Activated CD4-positive, alpha-beta T cell treated with anti-CD3 and anti-CD28 coated beads for 24 hours (primary cell): ENCODE measurements at places on chromosomes 5 and 9.

- DNase-seq, result no peak
Measured at GRCh38 chr9:12778389-12778788, 3.6 kb downstream of the LURAP1L start.

DNA sequence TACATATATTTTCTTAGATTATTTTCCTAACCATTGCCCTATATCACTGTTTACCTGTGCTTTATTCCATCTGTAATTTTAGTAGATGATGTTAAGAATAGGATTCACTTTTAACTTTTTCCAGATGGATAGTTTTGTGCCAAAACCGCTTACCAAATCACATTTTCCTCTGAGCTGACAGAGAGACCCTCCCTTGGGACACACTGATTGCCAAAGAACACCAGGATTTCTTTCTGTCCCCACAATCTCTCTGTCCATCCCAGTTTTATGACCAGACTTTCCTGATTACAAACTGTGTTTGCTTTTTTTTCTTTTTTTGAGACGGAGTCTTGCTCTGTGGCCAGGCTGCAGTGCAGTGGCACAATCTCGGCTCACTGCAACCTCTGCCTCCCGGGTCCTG, 81.3 kb upstream of the SPATA31C2 start:
- DNase-seq, result no peak

DNA sequence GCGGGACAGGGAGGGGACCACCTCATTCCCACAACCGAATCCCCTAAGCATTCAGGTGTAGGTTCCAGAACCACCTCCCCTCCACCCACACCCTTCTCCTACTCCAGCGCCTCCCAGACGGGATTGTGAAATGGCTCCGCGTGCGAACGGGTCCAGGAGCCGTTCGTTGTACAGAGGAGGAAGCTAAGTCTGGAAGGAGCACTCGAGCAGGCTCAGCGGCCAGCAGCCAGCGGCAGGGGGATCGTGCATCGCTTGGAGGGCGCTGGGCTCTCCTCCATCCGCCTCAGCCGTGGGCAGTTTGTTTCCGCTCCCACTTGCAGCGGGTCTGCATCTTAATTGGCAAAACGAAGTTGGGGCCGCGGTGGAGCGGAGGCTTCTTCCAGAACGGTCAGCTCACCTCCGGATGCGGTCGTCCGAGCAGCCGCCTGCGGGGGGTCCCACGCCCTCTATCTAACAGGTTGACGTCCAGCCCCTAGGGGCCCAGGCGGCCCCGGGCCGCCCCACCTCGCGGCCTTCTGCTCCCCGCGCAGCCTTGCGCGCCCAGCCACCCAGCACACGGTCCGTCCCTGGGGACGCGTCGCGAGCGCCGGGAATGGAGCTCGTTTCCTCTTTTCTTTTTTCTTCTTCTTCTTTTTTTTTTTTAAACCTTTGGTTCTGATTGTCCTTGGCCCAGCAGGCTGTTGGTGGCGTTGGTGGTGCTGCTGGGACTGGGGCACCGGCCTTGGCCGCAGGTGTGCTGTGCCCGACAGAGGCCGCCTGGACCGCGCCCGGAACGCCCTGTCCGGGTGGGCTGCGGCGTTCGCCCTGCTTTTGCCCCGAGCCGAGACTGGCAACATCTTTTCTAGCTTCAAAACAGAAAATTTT, 3.9 kb upstream of the BARX1 start:
- DNase-seq, result no peak

DNA sequence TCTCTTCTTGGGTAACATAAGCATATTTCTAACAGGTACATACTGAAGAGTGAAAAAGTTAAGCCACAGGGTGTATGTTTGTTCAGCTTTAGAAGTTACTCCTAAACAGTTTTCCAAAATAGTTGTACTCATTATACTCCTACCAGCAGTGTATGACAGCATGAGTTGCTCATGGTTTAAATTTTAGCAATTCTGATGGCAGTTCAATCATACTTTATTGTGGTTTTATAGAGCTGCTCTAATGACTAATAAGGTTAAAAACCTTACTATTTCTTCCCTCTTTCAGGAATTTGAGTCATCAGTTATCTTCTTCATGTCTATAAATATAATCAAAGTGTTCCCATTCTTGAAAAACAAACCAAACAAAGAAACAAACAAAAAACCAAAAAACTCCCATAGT, 81.5 kb downstream of the CAAP1 start:
- no peak for DNase-seq

DNA sequence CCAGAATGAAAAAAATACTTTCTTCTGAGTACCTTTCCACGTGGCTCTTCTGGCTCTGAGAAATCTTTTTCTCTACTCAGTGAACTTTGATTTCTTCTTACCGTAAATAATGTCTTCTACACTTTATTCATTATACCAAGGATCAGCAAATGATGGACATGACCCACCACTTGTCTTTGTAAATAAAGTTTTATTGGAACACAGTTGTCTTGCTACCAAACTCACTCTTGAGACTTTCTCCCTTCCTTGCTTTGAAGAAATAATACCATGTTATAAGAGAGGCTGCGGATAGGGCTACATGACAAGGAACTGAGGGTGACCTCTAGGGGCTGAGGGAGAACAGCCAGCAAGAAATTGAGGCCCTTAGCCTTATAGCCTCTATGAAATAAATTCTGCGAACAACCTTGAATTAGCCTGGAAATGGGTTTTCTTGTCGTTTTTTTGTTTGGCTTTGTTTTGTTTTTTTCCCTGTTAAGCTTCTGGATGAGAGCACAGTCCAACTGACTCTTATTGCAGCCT, 212.5 kb downstream of the COMMD10 start:
- DNase-seq, result no peak

GRCh38 chr9:6078382-6079105, 63.1 kb upstream of the RANBP6 start:
- no peak for DNase-seq

GRCh38 chr9:29212397-29213387, 1639.4 kb upstream of the C9orf72 start:
- no peak for DNase-seq

GRCh38 chr5:62597314-62597713, 18.7 kb downstream of the LRRC70 start:
- DNase-seq, result no peak

DNA sequence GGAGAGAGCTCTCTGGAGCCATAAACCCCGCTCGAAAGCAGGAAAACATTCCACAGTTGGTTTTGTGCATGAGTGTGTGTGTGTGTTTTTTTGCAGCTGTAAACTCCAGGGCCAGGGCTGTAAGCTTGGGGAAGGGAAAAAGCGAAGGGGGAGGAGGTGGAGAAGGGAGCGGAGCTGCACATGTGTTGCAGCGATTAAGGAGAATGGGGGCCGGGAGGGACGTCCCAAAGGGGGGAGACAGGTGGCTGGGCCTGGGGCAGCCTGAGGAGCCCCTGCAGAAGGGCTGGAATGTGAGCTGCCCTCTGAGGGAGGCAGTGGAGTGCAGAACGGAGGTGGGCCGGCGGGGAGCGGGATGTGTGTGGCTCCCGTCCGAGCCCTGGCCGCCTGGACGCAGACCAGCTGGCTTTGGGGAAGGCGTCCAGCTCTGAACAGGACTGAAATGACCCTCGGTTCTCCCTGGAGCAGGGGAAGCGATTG, 2.7 kb upstream of the MYMK start:
- no peak for DNase-seq

DNA sequence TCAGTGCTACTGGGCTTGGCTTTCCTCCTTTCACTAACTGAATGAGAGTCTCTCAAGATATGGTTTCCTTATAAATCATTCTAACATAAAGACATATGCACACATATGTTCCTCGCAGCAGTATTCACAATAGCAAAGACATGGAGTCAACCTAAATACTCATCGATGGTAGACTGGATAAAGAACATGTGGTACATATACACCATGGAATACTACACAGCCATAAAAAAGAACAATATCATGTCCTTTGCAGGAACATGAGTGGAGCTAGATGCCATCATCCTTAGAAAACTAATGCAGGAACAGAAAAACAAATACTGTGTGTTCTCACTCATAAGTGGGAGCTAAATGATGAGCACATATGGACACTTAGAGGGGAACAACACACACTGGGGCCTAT, 32.5 kb upstream of the HMHB1 start:
- no peak for DNase-seq

DNA sequence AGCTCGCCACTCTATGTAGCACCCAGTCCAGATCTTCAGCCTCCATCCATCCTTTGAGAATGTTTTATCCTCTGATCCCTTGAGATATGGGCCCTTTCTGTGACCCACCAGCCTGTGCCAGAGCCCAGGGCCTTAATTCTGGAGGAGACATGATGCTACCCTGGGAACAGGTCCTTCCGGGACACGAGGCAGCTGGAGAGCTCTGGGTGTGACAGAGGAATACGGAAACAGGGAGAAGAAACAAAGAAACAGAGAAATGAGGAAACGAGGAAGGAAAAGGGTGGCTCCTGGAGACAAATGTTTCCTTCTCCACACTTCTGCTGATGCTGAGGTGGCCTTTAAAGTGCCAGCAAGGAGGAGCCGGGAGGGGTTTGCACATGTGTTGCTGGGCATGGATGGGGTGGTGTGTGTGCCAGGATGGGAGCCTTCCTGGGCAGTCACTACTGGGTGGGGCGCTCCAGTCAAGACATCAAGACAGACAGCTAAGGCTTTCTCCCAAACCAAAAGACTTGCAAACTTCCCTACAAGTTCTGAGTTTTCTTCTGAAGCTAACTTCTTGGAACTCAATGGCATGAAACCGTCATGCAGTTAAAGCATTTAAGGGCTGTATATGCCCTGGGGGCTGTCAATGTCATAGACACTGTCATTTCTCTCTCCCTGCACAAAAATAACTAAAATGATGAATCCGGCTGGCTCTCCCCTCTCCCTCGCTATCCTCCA, 22.8 kb upstream of the MARCHF6 start:
- DNase-seq, result no peak

- no peak for DNase-seq
Measured at GRCh38 chr5:35820735-35821134, 36.0 kb upstream of the IL7R start.

DNA sequence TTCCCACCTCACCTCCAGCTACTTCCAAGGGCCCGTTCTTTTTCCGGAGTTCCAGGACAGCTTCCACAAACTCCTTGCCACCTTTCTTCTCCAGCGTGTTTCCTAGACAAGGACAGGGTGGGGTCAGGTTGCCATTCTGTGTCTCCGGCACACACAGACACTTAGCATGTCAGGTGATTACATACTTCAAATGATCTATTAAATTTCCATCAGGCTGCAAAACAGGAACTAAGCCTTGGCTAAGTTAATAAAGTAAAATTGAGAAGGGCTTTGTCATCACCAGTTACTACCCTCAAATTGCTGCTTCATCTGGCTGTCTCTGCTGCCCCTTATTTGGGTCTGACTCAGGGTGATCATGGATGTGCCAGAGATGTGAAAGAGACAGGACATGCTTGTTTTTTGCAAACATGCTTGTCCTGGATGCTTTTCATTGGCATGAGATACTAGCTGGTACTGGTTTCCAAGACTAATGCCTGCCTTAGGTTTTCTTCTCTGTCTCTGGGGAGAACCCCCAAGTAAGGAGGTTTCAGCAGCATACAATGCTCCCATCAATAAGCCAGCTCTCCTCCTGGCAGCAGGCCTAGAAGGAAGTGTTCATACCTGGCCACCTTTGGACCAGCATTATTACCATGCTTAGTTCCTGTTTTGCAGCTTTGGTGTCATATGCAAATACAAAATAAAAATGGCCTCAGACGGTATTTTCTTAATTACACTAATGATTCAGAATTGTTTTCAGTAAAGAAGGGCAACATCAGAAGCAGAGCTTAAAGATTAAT, 52.9 kb downstream of the MACROH2A1 start:
- DNase-seq, result no peak

- DNase-seq, result no peak
Measured at GRCh38 chr5:145350513-145350912, 484.6 kb downstream of the PRELID2 start.

DNA sequence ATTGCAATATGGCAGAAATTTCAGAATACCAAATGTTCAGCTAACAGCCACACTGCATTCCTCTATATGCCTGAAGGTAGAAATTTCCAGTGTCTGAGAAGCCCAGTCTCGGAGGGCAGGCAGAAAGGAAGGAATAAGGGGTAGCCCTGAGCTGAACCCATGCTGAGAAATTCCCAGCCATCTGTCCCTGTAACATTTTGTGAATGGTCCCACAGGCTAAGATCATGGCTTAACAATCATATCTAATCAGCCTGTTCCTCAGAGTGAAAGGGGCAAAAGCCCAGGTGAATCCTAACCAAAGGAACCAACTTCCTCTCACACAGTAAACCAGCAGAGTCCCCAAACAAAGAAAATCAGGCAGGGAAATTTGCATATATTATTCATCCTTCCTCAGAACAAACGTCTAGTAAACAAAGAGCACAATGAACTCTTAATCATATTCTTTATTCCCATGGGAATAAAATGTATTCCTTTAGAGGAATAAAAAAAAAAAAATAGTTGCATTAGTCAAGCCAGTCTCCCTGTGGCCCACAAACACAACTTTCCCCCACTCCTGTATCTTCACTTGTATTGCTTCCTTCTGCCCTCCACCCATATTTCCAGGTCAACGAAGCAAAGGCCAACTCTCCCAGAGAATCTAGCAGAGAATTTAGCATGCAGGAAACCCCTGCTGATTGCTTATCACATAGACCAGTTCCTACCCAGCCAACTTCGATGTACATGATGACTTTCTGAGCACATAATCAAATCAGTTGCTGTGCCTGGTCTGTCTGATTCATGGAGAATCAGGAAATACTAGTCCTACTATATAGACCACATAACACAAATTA, 257.6 kb downstream of the FAM114A2 start:
- DNase-seq, result no peak

DNA sequence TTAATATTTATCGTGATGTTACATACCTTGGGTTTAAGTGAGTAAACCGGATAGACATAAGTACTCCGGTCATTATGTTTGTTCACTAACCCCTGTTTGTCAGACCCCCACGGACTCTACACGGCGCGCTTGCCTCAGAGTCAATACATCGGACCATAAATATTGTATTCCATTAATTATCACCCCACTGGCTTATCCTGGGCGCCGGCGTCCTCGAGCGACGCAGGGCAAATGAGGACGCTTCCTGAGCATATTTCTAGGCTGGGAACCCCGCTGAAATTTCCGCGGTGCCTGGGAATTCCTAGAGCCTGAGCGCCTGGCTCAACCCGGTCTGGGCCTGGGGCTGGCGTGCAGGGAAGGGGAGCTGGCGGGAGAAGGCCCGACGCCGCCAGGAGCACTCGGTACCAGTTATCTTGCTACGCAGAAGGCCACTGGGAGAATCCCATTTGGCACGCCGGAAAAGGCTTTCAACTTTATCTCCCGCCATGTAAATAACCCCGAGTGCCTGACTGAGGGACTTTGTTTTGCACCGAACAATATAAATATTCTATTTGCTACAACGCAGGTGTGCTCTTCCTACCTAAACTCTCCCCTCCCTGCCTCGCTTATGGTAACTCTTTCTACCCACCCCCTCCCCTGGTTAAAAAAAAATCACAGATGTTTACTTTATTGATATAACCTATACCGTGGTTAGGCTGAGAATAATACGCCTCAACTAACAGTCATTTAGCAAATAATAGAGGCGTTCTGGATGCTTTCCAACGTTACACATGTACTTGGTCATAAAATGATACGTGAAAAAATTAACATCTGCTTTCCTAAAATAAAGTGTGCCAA, 19.4 kb downstream of the NR2F1 start:
- no peak for DNase-seq
